Right renal pelvis (tissue), 4 donors: ENCODE measurements at places on chromosomes 16 and 17. TPM values are rescaled to one million over a fixed set of nuclear protein-coding genes. Genes with fewer than 3 reads are reported as not detected.

Gene ATP1B2
- 21.8 TPM for polyA plus RNA-seq

Gene SGCA
- 1.1 TPM for polyA plus RNA-seq

GRCh38 chr17:2058586-2059546, 4.0 kb downstream of the HIC1 start:
- DNase-seq: no peak

- DNase-seq: no peak
These were observed 5.9 kb downstream of the GSPT1 start for GRCh38 chr16:11909653-11910545.

DNA sequence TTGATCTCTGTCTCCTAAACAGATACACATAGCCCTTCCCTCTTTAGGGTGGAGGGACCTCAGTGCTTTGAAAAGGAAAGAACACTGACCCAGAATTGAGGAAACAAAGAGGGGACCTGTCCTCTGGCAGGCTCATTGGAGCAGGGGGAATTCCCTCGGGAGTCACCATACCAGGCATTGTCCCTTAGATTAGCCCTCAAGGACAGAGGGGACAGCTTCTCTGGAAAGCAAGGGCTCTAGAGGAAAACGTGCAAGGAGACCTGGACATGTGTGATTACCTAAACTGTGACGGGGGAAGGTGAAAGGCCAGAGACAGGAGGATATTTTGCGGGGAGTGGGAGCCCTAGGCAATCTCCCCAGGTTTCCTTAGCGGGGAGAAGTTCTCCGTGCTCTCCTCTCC, 7.6 kb upstream of the FZD2 start:
- DNase-seq: no peak

DNA sequence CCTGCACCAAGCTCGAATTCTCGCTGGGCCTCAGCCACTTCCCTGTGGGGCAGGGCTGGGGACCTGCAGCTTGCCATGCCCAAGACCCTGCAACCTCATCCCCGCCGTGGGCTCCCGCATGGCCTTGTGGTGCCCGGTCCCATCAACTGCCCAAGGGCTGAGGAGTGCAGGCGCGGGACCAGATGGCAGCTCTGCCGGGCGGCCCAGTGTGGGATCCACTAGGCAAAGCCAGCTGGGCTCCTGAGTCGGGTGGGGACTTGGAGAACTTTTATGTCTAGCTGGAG, 408.6 kb downstream of the UTP18 start:
- no peak for DNase-seq

DNA sequence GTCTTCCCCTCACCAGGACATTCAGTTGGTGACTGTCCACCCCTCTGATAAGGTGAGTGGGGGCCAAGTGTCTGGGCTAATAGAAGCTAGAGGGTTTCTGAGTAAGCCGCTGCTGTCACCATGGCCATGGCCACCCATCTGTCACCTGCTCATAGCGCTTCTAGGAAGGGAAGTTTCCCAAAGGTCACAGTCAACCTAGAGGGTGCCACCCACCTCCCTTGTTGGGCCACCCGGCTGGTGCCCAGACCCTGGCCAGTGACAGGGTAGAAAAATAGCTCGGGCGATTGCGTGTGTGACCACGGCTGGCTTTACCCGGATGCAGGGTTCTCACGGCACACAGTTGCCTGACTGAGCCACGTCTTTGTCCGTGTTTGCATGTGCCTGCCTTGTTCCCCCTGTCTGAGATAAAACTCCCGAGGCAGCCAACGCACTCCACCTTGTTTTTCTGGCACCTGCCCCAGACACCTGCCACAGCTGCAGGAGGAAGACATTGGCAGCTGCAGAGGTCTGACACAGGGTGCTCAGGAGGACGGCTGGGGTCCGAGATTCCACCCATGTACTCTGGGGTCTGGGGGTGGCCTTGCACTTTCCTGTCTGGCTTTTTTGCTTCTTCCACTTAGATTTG, 809 bp downstream of the PIRT start:
- DNase-seq: no peak

GRCh38 chr16:79437764-79438751, 162.5 kb downstream of the MAF start:
- no peak for DNase-seq

- DNase-seq: no peak
These were observed 154.8 kb downstream of the SLC39A11 start for GRCh38 chr17:72937707-72938106.

- peak; percentile 68 for DNase-seq
These were observed 398.5 kb downstream of the HAPSTR1 start for GRCh38 chr16:9489835-9490467.
